GM13976 (cell line): ENCODE measurements at places on chromosomes 4 and X.
A peak's percentile ranks its signal among the peaks of the same experiment; 100 is the strongest.

GRCh38 chr4:55169352-55169961 is 44.1 kb upstream of the KDR start:
- no peak for DNase-seq

- DNase-seq, result peak; percentile 6
Observed at GRCh38 chrX:115939636-115940160, 230.8 kb upstream of the AGTR2 start.

DNA sequence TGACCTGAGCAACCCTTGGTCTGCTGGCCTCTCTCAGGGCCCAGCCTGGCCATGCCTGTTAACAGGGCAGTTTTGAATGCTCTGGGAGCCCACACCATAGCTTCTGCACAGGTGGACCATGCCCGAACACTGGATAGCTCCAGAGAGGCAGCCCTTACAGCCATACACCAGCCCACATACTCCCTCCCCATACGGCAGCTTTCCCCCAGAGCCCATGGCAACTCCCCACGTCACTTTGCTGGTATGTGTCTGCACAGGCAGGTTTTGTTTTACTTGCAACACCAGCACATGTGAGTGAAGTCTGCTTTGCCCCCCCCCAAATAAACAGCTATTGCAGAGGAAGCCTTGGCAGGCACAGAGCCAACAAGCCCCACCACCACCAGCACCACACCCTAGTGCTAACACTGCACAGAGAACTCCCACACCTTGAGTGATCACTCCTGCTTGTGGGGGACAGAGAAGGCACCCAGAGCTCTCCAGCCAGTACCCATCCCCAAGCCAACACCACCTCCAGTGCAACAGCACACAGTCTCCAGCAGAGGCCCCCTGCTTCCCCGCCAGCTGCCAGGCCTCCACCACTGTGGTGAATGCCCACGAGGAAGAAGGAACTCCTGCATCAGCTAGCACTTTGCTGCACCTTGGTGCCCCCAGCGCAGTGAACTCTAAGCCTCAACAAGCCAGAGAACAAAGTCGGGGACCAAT is 87.3 kb downstream of the STPG2 start:
- DNase-seq, result no peak

DNA sequence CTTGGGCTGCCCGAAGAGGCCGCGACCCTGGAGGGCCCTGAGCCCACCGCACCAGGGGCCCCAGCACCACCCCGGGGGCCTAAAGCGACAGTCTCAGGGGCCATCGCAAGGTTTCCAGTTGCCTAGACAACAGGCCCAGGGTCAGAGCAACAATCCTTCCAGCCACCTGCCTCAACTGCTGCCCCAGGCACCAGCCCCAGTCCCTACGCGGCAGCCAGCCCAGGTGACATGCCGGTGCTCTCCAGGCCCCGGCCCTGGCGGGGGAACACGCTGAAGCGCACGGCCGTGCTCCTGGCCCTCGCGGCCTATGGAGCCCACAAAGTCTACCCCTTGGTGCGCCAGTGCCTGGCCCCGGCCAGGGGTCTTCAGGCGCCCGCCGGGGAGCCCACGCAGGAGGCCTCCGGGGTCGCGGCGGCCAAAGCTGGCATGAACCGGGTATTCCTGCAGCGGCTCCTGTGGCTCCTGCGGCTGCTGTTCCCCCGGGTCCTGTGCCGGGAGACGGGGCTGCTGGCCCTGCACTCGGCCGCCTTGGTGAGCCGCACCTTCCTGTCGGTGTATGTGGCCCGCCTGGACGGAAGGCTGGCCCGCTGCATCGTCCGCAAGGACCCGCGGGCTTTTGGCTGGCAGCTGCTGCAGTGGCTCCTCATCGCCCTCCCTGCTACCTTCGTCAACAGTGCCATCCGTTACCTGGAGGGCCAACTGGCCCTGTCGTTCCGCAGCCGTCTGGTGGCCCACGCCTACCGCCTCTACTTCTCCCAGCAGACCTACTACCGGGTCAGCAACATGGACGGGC is 579 bp downstream of the ABCD1 start:
- DNase-seq, result peak; percentile 47

GRCh38 chr4:184553891-184554290 is 79.5 kb upstream of the IRF2 start:
- DNase-seq, result no peak

GRCh38 chrX:99495453-99495852 is 914.6 kb downstream of the PCDH19 start:
- no peak for DNase-seq

DNA sequence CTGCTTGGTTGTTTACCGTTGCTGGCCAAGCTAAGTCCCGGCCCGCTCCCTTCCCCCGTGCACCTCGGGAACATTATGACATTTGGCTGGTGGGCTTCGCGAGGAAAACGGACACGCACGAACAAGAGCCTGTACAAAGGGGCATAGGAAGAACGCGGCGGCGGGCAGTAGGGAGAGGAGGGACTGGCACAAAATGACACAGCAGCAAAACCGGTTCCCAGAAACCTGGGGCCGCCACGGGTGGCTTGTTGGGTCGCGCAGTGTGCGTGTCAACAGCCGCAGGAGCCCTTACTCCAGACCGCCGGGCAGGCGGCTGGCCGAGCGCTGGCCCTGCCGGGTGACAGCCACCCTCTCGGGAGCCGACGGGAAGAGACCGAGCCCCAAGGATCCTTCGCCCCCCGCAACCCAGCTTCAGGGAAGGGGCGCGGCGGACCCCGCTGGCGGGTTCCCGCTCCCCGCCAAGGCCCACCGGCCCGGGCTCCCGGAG is 1.6 kb upstream of the LIN54 start:
- peak; percentile 42 for DNase-seq

DNA sequence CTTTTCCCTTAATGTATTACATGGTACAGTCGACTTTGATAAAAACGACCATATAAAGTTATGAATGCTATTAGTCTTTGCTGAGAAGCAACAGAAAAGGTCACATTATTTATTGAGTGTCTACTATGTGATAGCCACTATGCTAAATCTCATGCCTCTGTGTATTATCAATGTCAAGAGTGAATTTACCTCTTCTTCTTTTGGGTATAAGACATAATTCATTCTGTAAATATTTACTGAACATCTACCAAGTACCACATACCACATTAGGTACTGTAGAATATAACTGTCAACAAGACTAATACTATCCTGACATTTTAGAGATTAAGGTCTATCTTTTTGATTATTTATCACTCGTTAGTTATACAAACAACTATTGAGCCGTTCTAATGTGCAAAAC is 268.7 kb upstream of the FTHL17 start:
- no peak for DNase-seq

- peak; percentile 64 for DNase-seq
Observed at GRCh38 chr4:140755774-140756318, 339 bp downstream of the TBC1D9 start.
